ENCODE measurements at places on chromosomes 1 and 21.

GRCh38 chr1:14140831-14141401, 440.9 kb downstream of the PRDM2 start:
- no peak for DNase-seq

GRCh38 chr21:39315603-39316445, 2.4 kb upstream of the BRWD1 start:
- DNase-seq: no peak

GRCh38 chr1:151978922-151979321, 14.7 kb downstream of the S100A10 start:
- DNase-seq: no peak

DNA sequence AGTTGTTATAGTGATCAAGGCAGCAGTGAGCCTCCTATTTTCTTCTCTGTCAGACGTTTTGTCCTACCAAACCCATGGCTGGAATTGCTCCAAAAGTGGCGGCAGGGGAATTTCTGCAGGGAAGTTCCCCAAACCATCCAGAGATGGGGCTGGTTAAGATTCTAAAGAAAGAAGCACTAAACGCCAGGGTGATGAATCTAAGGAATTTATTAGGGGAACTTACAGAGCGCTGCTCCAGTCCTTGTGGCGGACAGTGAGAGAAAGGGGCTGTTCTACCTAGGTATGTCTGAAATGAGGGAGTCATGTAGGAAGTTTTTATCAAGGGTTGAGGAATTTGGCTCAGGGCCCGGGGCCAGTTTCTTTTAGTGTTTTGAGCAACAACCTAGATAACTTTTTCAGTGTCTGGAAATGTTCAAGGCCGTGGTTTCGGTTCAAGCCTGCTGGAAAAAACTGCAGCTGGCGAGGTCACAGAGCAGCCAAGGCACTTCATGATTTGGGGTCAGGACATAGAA, 222.4 kb upstream of the B3GALT2 start:
- DNase-seq: no peak

DNA sequence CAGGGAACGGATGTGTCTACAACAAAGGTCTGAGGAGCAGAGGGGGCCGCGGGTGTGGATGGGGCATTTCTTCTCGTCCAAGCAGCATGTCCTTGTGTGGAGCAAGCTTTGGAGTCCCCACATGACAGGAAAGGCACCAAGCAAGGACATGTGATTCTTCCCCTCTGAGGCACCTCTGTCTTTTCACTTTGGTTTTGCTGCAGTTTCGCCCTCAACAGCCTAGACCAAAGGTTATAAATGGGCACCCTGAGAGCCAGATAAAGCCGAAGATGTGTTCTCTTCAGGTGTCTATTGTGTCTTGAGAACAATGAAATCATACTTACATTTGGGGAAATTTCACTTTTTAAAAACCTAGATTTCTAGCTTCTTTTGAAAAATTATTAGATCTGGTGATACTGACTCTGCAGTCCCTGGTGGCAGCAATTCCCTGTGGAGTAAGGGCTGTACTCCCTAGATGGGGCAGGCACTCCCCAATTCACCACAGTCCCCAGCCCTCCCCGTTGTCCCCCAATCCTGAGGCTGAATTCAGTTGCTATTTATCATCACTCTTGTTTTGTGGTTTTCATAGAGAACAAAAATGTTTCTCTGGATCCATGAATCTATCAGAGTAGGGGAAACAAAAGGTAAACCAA, 28.8 kb upstream of the IKBKE start:
- DNase-seq: no peak

DNA sequence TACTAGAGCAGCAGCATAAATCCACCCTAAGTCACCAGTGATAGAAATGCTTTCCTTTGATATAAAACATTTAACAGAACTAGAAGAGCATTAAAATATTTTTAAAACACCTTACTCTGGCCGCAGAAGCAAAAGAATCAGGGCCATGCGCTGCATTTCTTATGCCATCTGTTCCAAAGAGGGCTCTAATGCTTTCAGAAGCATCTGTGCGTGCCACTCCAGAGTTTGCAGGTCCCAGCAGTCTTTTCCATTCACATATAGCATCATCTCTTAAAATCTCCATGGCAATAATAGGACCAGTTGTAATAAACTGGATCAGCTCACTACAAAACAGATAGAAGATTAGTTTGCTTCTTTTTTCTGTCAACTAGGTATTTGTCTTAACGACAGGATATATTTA, 69.2 kb downstream of the NME7 start:
- DNase-seq: no peak

DNA sequence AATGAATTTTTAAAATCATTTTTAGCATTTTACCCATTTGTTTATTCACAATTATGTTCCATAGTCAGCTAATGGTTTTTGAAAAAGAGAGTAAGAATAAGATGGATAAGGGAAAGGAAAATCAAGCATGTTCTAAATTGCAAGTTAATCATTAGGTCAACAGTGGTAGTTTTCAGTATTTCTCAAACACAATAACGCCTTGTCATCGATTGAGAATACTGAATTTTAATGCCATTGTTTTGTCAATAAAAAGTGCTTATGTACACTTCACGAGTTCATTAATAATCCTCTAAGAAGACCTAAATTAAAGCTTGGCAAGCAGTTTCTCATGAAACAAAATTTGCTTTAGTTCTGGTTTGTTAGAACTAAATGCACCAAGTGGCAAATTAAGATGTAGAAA, 100.3 kb downstream of the RERE start:
- no peak for DNase-seq

DNA sequence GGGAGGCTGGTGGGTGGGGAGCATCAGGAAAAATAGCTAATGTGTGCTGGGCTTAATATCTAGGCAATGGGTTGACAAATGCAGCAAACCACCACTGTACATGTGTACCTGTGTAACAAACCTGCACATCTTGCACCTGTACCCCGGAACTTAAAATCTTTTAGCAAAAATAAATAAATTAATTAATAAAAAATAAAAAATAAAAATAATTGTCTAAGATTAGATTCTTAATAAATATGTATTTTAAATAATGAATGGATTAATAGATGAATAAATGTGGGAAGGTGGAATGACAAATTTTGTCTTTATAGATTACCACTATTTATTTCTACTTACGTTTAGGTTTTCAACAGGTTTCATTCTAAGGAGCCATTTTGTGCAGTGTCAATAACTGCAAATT, 563.5 kb upstream of the B3GALT2 start:
- DNase-seq: no peak

DNA sequence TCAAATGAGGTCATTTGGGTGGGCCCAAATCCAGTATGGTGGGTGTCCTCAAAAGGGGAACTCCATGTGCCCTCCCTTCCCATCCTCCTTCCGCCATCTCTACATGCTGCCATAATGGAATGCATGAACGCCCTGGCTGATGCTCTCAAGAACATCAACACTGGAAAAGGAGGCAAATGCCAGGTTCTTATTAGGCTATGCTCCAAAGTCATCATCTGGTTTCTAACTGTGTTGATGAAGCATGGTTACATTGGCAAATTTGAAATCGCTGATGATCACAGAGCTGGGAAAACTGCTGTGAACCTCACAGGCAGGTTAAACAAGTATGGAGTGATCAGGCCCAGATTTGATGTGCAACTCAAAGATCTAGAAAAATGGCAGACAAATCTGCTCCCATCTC, 16.6 kb upstream of the TRIM45 start:
- no peak for DNase-seq

- DNase-seq: no peak
Observed at GRCh38 chr1:84995484-84996334, 1.2 kb downstream of the MCOLN2 start.

DNA sequence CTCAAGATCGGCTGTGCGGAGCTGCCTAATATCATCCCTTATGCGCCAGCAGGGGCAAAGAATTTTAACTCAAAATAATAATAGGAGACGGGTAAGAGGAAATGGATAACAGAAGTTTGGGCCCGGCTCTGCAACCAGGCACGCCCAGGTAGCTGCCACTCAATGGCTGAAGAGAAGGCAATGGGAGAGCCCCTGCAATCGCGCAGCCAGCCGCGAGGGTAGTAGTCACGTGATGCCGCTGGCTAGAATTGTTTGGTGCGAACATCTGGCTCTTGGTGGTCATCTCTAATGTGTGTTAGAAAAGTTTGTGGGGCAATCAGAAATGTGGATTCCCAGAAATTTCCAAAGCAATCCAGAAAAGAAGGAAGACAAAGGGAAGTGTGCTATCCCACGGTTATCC, 12.3 kb downstream of the BARHL2 start:
- DNase-seq: no peak

GRCh38 chr1:2380816-2381591, 10.3 kb downstream of the MORN1 start:
- no peak for DNase-seq

GRCh38 chr1:113388621-113389358, 1.5 kb upstream of the MAGI3 start:
- DNase-seq: no peak

DNA sequence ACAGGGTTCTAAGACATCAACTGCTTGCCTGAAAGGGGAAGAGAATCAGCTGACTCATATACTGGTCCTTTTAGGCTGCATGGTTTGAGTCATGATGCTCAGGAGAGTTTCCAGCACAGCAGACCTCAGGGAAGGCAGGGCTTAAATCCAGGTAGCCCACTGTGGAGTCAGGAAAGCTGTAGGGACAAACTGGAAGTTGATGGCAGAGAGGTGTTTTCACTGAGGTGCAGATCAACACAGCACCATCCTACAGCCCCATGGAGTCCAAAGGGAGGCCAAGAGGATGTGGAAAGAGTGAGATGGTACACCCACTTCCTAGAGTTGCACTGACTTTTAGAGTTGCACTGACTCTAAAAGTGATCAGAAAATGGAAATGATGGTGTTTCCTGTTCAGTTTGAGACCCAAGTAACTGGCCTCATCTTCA, 252.4 kb upstream of the DUSP10 start:
- DNase-seq: no peak

GRCh38 chr1:89687254-89687653, 54.3 kb downstream of the LRRC8C start:
- no peak for DNase-seq

DNA sequence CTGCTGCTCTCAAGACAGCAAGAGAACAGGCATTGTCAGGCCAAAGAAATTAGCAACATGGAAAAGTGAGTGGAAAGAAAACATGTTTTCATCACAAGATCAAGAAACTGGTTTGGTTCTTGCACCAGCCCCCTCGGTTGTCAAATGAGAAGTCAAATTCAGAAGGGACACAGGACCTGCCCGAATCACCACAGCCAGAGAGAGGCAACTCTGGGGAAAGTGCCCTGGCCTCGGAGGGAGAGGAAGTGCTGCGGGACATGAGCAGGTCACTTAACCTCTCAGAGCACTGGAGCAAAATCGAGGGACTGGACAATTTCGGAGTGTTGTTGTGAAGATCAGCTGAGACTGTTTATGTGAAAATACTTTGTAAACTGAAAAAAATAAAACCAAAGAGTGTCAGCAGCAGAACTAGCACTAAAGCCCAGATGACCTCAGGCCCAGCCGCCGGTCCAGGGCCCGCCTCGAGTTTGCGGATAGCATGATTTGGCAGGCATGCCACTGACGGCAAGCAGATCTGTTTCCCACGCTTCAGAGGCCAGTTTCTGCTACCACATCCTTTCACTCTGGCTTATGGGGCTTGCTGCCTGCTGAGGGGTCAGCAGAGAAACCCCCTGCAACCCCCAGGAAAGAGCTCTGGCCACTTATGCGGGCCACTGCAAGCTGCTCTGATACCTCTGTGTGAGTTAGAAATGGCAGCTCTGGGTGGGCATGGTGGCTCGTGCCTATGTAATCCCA, 32.1 kb downstream of the CD247 start:
- DNase-seq: no peak

DNA sequence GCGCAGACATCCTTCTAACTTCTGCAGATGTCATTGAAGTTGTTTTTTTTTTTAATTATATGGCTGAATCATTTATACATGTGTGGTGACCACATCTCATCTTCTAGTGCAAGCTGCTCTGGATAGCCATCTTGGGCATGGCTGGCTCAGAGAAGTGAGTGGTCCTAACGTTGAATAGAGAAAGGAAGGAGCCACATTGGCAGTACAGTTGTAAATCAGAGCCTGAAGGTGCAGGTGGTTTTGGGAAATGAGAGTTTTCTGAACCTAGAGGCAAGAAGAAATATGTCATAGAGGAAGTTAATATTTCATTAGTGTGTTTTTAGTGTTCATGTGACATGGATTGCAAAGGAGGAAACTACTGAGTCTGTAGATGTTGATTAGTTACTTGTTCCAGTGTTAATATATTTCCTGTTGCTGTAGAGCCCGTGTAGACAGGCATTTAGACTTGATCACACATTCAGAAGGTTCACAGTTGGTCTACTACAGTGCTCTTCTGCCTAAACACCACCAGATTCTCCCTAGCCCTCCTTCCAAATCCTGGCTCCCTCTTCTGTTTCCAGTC, 163.7 kb downstream of the ROR1 start:
- no peak for DNase-seq

GRCh38 chr1:24212376-24212775, 25.3 kb upstream of the IFNLR1 start:
- DNase-seq: no peak

DNA sequence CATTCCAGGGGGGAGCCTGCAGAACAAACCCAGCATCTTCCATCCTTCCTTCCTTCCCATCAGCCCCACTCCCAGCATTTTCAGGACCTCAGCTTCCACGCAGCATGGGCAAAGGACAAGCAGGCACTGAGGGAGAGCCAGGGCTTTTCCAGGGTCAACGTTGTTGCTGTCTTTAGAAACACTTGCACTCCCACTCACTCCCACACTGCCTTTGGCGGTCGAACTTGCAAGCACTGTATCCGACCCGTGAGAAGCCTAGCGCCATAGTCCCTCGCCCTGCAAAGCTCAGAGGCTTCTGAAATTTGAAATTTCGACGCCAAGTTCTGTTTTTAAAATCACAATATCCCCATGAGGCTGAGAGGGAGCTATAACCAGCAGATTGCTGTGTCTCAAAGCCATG, 47.4 kb downstream of the KCNAB2 start:
- peak; percentile 13 for DNase-seq

- no peak for DNase-seq
Observed at GRCh38 chr1:186327331-186327730, 47.7 kb downstream of the TPR start.

DNA sequence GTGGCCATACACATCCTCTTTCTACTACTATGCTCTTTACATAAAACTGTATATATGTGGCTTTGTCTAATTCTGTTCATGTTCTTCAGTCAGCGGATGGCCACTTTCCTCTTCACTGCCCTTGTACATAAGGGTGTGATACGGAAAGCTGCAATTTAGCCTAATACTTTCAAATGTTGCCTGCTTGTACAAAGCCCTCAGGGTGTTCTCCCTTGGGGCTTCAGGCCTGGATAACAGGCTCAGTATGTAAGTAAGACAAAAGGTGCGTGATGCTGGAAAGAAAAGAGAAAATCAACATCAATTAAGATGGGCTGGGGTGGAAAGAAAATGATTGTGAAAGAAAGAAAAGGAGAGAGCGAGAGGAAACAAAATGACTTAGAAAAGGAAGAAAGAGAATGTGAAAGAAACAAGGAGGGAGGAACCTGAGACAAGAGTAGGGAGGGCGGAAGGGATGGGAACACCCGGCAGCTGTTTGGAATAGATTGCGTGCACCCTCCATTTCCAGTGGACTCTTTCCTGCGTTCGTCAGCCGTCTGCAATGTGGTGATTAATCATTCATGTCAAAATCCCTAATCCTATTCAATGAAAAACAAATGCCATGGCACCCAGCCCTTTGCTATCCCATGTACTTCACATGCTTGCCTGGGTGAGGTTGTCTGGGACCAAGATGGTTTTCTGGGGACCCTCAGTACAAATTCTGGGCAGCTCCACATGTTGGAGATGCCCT, 553.6 kb downstream of the NUF2 start:
- no peak for DNase-seq

GRCh38 chr1:245168086-245168485, 13.3 kb downstream of the KIF26B start:
- no peak for DNase-seq

Measured in left renal cortex interstitium (tissue), 4 donors.